ENCODE measurements at places on chromosomes 6 and 20. TPM values are rescaled to one million over a fixed set of nuclear protein-coding genes. Genes with fewer than 3 reads are reported as not detected.

Gene COL9A3
- total RNA-seq = 5.2 TPM

DNA sequence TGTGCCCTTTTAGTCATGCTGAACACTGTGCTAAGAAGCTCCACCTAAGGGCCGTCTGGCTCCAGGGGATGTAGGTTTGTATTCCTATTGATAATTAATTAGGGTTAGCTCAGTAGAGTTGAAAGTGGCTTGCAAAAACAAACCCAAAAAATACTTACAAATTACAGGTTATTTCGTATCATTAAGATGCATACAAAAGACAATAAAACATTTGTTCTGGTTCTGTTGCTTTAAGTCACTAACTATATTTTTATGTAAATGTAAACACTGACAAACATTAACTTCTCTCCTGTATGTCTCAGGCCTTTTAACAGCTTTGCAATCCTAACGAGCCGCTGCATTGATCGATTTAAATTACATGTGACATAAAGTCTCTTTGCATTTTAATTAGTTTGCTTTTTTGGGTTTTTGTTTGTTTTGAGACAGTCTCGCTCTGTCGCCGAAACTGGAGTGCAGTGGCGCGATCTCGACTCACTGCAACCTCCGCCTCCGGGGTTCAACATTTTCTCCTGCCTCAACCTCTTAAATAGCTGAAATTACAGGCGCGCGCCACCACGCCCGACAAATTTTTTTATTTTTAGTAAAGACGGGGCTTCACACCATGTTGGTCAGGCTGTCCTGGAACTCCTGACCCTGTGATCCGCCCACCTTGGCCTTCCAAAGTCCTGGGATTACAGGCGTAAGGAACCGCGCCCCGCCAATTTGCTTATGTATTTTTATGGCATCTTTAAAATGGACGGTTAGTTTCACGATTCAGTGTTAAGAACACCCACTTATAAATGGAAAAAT, 110.9 kb downstream of the HFE start:
- peak; percentile 84 for DNase-seq

- no peak for DNase-seq
Observed at GRCh38 chr20:37695684-37696342, 2.0 kb downstream of the CTNNBL1 start.

DNA sequence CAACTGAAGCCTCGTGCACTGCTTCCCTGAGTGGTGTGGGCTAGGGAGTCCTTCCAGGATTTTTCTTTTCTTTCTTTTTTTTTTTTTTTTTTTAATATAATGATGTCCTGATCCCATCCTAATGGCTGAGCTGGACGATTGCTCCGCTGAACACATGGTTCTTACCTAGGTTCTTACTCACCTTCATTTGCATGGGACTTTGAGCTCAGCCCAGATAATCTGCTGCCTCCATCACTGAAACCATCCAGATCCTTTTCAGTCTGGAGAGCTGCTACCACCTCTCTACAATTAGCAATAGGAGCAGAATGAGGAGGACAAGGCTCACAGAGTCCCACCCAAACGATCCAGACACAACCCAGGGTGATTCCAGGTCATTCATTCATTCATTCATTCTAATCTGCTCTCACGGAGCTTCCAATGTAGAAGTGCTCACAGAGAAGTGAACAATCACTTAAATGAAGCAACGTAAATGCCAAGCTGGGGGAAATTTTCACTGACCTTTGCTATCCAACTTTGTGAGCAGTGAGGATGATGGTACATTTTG, 246.3 kb upstream of the RREB1 start:
- DNase-seq = no peak

Gene PPIL6
- total RNA-seq = 1.3 TPM

Gene SNX21
- 0.49 TPM for total RNA-seq

Gene HNF4A
- total RNA-seq = not detected

- no peak for DNase-seq
Observed at GRCh38 chr6:42960243-42961019, at the start of gene GNMT. Gene GNMT, plus strand, starts transcription at chr6:42960754. Its CDS starts 14 bp downstream, at chr6:42960768.

Gene LAMP5
- total RNA-seq = not detected

GRCh38 chr6:143090314-143091044, 29.8 kb downstream of the AIG1 start:
- DNase-seq = no peak

GRCh38 chr6:42294759-42295158, 77.1 kb upstream of the MRPS10 start:
- DNase-seq = no peak

Gene GINS1
- total RNA-seq = 29.9 TPM

Gene CCM2L
- 0.92 TPM for total RNA-seq

GRCh38 chr6:43964659-43965570, 162.3 kb downstream of the MRPL14 start:
- no peak for DNase-seq

DNA sequence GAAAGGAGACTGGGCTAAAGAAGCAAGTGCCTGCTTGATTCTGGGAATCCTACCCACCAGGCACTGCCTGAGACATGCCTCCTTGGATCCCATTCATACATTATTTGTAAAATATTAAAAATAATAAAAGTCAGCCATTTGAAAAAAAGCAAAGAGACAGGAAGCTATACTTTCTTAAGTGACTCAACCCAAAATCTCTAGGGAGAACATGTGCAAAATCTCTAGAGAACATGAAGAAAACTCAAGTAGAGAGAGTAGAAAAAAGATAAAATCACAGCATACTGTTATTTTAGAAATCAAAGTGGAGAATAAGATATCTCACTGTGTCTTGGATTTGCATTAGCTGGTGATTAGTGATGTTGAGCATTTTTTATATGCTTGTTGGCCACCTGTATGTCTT, 197.2 kb upstream of the GGTLC1 start:
- peak; percentile 25 for DNase-seq

DNA sequence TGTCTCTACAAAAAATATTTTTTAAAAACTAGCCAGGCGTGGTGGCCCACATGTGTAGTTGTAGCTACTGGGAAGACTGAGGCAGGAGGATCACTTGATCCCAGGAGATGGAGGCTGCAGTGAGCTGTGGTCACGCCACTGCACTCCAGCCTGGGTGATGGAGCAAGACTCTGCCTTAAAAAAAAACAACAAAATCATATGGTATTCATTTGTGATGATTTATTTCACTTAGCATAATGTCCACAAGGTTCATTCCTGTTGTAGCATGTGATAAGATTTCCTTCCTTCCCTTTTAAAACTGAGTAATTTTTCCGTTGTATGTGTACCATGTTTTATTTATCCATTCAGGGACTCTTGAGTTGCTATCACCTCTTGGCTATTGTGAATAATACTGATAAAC, 26.2 kb downstream of the TMEM170B start:
- no peak for DNase-seq

DNA sequence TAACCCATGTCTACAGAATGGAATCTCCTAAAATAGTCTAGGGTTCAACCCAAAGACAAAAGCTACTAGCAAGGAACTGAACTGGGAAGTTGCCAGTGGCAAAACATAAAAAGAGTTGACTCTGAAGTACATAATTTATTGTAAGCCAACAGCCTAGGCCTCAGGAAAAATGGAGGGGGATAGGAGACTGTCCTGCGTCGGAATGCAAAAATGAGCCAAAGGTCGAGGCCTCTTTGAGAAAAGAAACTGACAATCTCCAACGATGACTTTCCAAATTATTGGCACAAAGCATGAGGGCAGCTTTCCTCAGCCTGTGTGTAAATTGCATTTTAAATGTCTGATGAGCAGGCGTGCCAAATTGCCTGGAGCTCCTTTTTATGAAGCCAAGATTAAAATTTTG, 2.1 kb downstream of the COL12A1 start:
- no peak for DNase-seq

DNA sequence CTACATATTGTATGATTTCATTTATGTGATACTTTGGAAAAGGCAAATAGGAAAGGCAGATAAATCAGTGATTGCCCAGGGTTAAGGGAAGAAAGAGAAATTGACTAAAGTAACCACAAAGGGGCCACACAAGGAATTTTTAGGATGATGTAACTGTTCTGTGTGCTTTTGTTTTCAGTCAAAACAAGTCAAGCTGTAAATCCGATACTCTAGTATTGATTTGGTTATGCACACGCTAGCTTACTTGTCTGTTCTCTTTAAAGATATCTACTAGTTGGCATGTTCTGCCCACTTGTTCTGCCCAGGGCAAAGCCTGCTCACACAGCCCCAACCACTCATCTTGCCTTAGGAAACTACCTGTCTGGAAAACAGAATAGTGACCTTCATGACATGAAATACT, 6.4 kb downstream of the FBXL4 start:
- DNase-seq = no peak

GRCh38 chr6:130848945-130849344, 21.7 kb downstream of the SMLR1 start:
- no peak for DNase-seq

DNA sequence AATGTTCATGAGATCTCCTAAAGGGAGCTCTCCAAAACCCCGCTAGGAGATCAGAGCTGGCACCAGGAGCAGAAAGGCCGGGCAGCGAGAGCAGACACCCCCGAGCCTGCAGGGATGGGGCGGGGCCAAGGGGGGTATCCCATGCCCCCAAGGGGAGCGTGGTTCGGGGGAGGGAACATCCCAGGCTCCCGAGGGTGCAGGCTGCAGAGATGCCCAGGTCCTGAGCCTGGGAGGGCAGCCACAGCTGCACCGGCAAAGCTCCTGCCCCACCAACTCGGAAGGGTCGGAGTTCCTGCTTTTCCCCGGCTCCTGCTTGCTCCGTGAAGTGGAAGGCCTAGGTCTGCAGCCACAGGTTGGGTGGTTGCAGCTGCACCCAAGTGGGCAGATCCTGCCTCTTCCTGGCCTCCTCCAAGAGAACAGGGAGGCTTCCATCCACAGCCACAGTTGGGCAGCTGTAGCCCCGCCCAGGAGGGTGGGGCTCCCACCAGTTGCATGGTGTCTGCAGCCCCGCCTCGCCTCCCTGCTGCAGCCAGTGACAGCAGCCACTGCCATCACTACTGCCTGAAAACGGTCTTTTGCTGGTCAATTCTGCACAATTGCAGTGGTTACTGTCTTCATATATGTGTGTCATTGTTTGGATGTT, 13.4 kb upstream of the GMNN start:
- no peak for DNase-seq

DNA sequence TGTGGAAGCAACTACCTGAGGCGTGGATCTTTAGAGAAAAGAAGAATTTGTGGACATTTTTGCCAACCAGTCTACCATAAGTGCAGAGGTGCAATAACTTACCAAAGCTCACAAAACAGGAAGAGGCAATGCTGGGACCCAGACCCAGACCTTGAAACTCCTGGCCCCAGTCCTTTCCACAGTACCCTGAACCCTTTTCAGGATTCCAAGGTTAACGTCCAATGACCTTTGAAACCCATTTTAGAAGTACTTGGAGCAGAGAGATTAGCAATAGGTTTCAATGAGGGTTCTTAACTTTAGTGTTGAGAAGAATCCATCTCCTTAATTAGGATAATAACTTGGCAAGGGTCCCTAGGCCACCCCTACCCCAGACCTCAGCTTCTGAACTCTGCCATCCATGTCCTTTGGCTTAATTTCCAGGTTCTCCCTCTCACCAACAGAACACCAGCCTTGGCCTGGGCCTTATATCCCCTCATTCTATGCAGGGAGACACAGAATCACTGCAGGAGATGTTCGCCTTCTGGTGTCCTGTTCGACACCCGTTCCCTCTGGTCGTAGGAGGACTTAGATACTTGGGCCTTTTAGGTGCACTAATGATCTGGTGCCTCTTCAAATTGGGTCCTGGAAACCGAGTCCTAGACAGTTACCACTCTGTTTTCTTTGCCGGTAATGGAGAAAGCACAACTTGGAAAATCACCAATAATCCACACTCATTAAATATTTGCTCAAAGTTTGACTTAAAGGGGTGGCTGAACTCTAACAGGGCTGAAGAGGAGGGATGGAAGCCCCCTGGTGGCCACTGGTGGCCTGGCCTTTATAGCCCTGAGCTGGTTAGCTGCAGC, 40.6 kb downstream of the ISM1 start:
- DNase-seq = peak; percentile 13

DNA sequence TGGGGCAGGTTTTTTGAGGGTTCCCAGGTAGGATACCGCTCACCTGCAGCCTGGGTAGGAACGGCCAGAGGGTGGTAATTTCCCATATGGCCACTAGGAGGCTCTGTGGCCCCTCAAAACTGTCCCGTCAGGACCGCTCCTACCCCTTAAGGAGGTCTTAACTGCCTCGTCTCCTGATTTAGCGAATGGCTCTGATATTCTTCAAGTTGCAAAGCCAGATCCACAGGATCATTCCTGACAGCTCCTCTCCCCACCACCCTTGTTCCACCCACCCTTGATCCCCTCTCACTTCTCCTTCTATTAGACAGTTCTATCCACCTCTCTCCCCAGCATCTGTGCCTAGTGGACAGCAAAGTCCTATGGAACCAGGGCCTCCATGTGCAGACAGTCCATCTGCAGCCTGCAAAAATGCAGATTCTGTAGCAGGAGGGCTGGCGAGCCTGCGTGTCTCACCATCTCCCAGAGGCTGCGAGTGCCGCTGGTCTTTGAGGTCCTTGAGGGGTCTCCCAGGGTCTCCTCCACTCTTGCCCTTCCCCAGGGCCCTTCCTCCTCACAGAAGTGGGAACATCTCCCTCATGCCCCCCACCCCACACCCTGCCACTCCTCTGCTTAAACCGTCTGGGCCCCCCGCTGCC, 34.3 kb upstream of the ZBP1 start:
- DNase-seq = peak; percentile 78

Gene DYNLRB1
- total RNA-seq = 99.8 TPM

GRCh38 chr6:162074641-162075275, 652.8 kb downstream of the PRKN start:
- DNase-seq = no peak

Gene MEI4
- not detected for total RNA-seq

GRCh38 chr20:53186635-53187034, 214.5 kb downstream of the TSHZ2 start:
- no peak for DNase-seq

DNA sequence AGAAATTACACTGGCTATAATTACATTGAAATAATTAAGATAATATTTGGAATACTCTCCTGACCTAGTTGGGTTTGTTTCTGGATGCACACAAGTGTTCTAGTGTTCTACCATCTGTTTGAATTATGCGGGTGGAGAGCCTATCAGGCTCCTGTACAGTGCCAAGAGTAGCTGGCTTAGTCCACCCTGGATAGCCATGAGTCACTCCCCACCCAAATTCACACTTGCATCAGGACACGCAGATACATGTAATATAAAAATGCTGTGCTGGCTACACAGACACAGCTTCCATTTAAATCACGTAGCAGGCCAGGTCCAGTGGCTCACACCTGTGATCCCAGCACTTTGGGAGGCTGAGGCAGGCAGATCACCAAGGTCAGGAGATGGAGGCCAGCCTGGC, 686.2 kb upstream of the SLC35B3 start:
- no peak for DNase-seq

DNA sequence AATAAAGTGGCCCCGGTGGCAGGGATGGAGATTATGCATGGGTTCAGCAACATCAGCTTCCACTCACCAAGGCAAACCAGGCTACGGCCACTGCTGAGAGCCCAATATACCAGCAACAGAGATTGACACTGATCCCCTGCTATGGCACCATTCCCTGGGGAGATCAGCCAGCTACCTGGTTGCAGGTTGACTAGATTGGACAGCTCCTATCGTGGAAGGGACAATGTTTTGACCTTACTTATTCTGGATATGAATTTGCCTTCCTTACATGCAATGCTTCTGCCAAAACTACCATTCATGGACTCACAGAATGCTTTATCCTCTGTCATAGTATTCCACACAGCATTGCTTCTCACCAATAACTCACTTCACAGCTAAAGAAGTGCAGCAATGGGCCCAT, 174.8 kb upstream of the TNFAIP3 start:
- DNase-seq = no peak
